ENCODE measurements at places on chromosomes 4 and X.

DNA sequence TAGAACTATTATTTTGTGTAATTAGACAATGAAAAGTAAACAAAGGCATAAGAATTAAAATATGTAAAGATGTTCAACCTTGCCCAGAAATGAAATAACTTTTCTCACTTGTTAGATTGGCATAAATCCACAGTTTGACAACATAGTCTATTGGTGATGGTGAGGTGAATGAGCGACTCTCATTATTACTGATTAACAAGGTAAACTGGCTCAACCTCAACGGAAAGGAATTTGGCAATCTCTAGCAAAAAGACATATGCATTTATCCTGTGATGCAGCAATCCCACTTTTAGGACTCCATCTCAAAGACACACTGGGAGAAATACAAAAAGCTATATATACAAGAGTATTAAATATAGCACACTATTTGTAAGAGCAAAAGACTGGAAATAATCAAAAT is 22.3 kb downstream of the UBA6 start:
- no peak overlapping the region for H3K27ac ChIP-seq
- peaks cover 2% of the 10 kb centered on the region for H3K36me3 ChIP-seq
- H3K27me3 ChIP-seq = no peaks in the 10 kb centered on the region
- no peak for DNase-seq
- no peak overlapping the region for H3K4me3 ChIP-seq

GRCh38 chr4:128006592-128006991 is 41.4 kb downstream of the ABHD18 start:
- H3K4me3 ChIP-seq = no peak overlapping the region
- no peak for DNase-seq
- no peak overlapping the region for H3K27ac ChIP-seq
- H3K4me1 ChIP-seq = no peaks in the 10 kb centered on the region
- peaks cover 14% of the 10 kb centered on the region for H3K36me3 ChIP-seq
- no peaks in the 10 kb centered on the region for H3K27me3 ChIP-seq

- no peak overlapping the region for H3K27ac ChIP-seq
- DNase-seq = no peak
- no peaks in the 10 kb centered on the region for H3K27me3 ChIP-seq
- no peak overlapping the region for H3K4me3 ChIP-seq
- no peaks in the 10 kb centered on the region for H3K36me3 ChIP-seq
Observed at GRCh38 chr4:119688446-119688845, 59.8 kb upstream of the PDE5A start.

DNA sequence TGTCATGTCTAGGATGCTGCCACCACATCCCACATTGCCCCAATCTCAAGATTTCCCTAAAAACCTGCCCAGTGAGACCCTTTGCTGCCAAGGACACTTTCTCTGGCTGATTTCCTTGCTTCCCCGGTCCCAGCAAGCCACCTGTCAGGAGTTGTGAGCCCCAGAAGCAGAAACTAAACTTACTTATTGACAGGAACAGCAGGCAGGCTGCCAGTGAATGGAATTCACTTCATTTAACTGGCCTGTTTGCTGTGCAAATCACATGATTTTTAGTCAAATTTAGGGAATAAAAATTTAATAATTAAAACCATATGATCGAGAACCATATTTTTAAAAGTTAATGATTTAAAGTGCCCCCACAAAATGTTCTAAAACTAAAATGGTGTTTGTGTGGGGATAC is 48.5 kb downstream of the MAMLD1 start:
- no peaks in the 10 kb centered on the region for H3K36me3 ChIP-seq
- no peaks in the 10 kb centered on the region for H3K4me1 ChIP-seq
- no peak overlapping the region for H3K27ac ChIP-seq
- no peak overlapping the region for H3K4me3 ChIP-seq
- H3K27me3 ChIP-seq = no peaks in the 10 kb centered on the region

DNA sequence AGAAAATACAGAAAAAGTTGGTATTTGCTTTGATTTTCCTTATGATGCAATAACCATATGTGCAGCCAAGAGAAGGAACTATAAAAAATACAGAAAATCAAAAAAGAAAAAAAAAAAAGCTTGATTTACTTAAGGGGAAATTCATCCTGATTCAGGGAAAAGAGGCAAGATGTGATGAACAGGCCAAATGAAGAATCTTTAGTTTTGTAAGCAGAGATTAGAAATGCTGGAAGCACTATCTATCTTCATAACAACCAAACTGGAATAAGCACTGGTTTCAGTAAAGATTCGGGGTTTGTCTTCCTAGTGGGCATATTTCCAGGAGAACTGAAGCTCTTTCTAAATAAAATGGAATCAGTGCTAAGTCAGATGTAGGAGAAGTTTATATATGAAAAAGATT is 82.9 kb upstream of the KCNIP4 start:
- no peak for DNase-seq
- H3K27me3 ChIP-seq = no peaks in the 10 kb centered on the region
- H3K27ac ChIP-seq = no peak overlapping the region
- no peaks in the 10 kb centered on the region for H3K36me3 ChIP-seq

- no peak overlapping the region for H3K4me3 ChIP-seq
- no peaks in the 10 kb centered on the region for H3K27me3 ChIP-seq
- H3K36me3 ChIP-seq = no peaks in the 10 kb centered on the region
- DNase-seq = no peak
Observed at GRCh38 chrX:31061091-31061490, 10.8 kb downstream of the FTHL17 start.

DNA sequence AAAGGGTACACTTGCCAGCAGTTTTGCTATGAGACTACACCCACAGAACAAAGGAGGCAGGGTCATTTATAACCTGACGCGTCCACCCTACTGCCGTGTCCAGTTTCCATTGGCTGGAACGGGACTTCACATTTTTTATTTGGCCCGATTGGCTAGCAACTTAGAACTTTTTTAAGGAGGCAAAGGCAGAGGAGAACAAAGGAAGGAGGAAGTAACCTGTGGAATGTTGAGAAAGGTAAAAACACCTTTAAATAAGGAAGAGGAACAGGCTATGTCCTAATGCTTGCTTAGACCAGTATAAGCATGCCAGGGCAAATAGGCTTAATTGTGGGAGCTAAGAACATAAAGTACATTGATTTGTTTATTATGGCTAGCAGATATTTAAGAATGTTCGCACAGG is 18.7 kb downstream of the KDM6A start:
- peaks cover 4% of the 10 kb centered on the region for H3K4me1 ChIP-seq
- DNase-seq = no peak
- H3K36me3 ChIP-seq = no peaks in the 10 kb centered on the region
- H3K27me3 ChIP-seq = no peaks in the 10 kb centered on the region
- no peak overlapping the region for H3K27ac ChIP-seq

- no peaks in the 10 kb centered on the region for H3K27me3 ChIP-seq
- peaks cover 39% of the 10 kb centered on the region for H3K4me1 ChIP-seq
- no peak overlapping the region for H3K4me3 ChIP-seq
- H3K27ac ChIP-seq = peak overlapping the region; percentile 81
- no peak for DNase-seq
Observed at GRCh38 chr4:152458801-152459302, 77.0 kb downstream of the FBXW7 start.

GRCh38 chr4:154732669-154733068 is 11.1 kb upstream of the LRAT start:
- H3K27me3 ChIP-seq = no peaks in the 10 kb centered on the region
- no peak overlapping the region for H3K27ac ChIP-seq
- H3K36me3 ChIP-seq = no peaks in the 10 kb centered on the region
- DNase-seq = no peak
- no peak overlapping the region for H3K4me3 ChIP-seq
- H3K4me1 ChIP-seq = no peaks in the 10 kb centered on the region

- H3K4me1 ChIP-seq = peaks cover 1% of the 10 kb centered on the region
- H3K27ac ChIP-seq = no peak overlapping the region
- H3K36me3 ChIP-seq = no peaks in the 10 kb centered on the region
- no peak for DNase-seq
Observed at GRCh38 chr4:77856152-77856551, 6.5 kb upstream of the MRPL1 start.

DNA sequence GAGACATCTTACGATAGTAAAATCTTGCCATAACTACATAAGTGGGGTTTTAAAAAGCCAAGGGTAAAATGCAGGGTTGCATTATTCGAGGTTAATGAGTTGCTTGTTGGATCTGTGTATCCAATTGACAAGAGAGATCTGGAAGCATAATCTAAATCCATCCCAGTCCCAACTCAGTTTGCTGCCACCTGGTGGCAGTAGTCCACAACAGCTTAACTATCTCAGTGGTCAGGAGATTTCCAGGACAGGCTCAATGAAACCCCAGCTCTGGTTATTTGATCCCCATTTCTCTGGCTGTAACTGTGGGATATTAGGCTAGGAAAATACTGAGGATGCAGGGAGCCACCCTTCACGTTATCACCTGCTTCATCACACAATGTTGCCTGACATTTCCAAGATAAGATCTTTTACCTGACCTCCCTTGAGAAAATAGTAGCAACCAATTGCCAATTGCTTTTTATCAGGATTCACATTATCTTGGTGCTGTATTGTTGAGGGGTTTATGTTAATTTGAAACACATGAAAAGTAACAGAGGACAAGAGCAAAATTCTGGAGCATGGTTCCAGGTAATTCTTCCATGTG is 88.2 kb upstream of the TNIP3 start:
- no peaks in the 10 kb centered on the region for H3K27me3 ChIP-seq
- no peaks in the 10 kb centered on the region for H3K36me3 ChIP-seq
- no peak overlapping the region for H3K4me3 ChIP-seq
- peak; percentile 64 for DNase-seq

GRCh38 chrX:8743126-8743732 is 11.3 kb upstream of the ANOS1 start:
- no peaks in the 10 kb centered on the region for H3K36me3 ChIP-seq
- H3K4me1 ChIP-seq = no peaks in the 10 kb centered on the region
- DNase-seq = peak; percentile 59
- no peak overlapping the region for H3K4me3 ChIP-seq

DNA sequence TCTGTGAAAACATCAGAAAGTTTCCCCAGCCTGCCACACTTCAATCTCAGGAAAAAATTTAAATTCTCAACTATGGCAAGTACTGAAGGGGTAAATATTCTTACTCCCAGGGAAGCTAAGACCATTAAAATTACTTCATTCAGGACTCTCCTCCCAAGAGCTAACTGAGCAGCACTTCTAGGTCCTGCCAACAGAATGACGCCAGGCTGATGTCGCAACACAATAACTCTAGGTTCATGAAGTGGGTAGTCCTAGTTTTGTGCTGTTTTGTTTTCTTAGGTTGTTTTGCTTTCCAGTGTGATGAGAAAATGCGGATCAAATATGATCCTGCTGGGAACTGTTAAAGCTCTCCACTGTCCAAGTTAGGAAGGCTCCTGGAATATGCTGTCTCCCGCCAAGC is 180.0 kb downstream of the NKX6-1 start:
- DNase-seq = no peak
- H3K4me1 ChIP-seq = no peaks in the 10 kb centered on the region
- no peaks in the 10 kb centered on the region for H3K36me3 ChIP-seq
- no peak overlapping the region for H3K4me3 ChIP-seq

GRCh38 chr4:182748949-182749348 is 168.2 kb downstream of the DCTD start:
- H3K4me1 ChIP-seq = no peaks in the 10 kb centered on the region

DNA sequence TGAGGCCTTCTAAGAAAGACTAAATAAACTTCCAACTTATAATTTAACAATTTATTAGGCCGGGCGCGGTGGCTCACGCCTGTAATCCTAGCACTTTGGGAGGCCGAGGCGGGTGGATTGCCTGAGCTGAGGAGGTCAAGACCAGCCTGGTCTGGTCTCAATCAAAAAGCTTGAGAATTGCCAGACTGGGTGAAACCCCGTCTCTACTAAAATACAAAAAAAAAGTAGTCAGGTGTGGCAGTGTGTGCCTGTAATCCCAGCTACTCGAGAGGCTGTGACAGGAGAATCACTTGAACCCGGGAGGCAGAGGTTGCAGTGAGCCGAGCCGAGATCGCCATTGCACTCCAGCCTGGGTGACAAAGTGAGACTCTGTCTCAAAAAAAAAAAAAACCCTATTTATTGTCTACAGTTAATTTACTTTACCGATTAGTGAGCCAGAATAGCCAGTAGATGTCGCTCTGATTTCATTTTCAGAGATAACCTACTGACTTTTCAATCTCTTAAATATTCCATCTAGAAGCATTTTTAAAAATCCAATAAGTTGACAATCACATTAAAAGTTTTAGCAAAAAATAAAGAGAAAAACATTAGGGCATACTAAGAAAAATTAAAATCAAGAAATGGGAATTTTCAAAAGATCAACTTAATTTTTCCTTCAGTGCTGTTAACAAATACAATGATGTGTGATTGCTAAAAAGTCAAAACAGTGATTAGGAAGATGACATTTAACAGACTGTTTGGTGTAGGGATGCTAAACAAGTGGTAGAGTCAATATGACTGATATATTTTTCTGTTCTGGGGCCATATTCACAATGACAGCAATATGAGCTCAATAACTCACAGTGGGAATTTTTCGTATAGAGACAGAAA is 4.3 kb upstream of the SHROOM3 start:
- H3K27me3 ChIP-seq = no peaks in the 10 kb centered on the region
- no peaks in the 10 kb centered on the region for H3K36me3 ChIP-seq
- H3K4me3 ChIP-seq = peak overlapping the region; percentile 29
- H3K4me1 ChIP-seq = peaks cover 9% of the 10 kb centered on the region
- DNase-seq = no peak

GRCh38 chr4:16524911-16525554 is 298.8 kb upstream of the TAPT1 start:
- H3K27ac ChIP-seq = no peak overlapping the region
- no peak for DNase-seq
- no peaks in the 10 kb centered on the region for H3K4me1 ChIP-seq
- no peak overlapping the region for H3K4me3 ChIP-seq
- no peaks in the 10 kb centered on the region for H3K36me3 ChIP-seq

GRCh38 chrX:46803140-46803539 is 33.7 kb upstream of the RP2 start:
- no peaks in the 10 kb centered on the region for H3K4me1 ChIP-seq
- H3K36me3 ChIP-seq = no peaks in the 10 kb centered on the region
- H3K4me3 ChIP-seq = no peak overlapping the region
- DNase-seq = no peak

DNA sequence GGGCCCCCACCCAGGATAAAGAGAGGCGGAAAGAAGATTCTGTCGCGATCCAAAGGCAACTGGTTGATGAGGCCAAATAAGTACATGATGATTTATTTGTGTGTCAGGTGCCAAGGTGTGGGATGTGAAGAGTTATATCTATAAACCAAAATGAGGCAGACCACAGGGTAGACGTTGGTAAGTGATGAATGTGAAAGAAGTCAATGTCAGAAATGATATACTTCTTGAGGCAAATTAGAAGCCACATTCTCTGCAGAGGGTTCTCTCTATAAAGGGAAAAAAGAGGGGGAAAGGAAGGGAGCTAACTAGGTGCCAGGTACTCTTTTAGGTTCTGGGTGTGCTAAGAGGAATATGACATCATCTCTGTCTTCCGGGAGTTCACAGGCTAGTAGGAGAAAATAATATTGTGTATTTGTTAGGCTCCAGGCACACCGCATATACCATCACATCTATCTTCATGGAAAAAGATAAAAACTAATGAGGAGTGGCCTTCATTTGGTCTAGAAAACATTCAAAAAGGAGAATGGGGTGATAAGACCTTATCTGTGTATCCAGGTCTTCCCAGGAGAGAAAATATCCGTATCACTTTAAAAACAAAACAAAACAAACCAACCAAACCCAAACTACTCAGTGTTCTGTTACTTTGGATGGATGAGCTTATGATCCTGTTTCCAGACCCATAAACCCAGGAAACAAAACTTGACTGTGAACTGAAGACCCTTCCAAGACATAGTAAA is 4.8 kb upstream of the SH2D1A start:
- no peak overlapping the region for H3K27ac ChIP-seq
- no peaks in the 10 kb centered on the region for H3K36me3 ChIP-seq
- no peak for DNase-seq
- no peaks in the 10 kb centered on the region for H3K27me3 ChIP-seq

- H3K4me1 ChIP-seq = no peaks in the 10 kb centered on the region
- H3K27ac ChIP-seq = no peak overlapping the region
- H3K27me3 ChIP-seq = no peaks in the 10 kb centered on the region
- no peak overlapping the region for H3K4me3 ChIP-seq
- no peak for DNase-seq
Observed at GRCh38 chrX:134692990-134693389, 34.7 kb upstream of the PLAC1 start.

All from liver (tissue), 10 donors.